Activated CD4-positive, alpha-beta T cell treated with anti-CD3 and anti-CD28 coated beads, Interleukin-2, amount 50 U/mL, for 1 hour (primary cell): ENCODE measurements at places on chromosomes 7 and 10.

- no peak for DNase-seq
These were observed 303.9 kb downstream of the REEP3 start for GRCh38 chr10:63825111-63825510.

GRCh38 chr10:126955396-126955795 is 50.2 kb downstream of the DOCK1 start:
- no peak for DNase-seq

GRCh38 chr7:47390914-47391313 is 191.0 kb downstream of the TNS3 start:
- no peak for DNase-seq

DNA sequence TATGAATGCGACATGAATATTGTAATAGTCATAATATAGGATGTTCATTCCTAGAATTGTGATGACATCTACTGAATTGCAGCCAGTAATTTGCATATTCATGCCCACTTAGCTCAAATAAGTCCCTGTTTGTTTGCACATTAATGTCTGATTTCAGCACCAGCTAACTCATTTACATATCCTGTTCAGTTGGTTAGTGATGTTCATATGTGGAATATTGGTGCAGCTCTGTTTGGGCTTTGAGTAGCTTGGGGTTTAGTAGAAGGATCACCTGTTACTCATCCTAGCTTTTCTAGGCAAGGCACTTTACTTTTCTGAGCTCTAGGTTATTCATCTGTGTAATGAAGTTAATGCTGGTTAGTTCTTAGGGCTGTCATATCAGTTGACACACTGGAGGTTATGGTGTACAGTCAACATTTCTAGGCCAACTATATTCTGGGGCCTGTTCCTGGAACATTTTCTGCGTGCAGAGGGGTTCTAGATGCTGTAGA is 238.4 kb downstream of the EXOC4 start:
- DNase-seq: no peak

- no peak for DNase-seq
These were observed 177.1 kb upstream of the SVIL start for GRCh38 chr10:29811751-29812427.

- no peak for DNase-seq
These were observed 21.5 kb downstream of the SFMBT2 start for GRCh38 chr10:7389346-7389745.

GRCh38 chr10:127196282-127197153 is at the start of gene INSYN2A:
TSS of gene INSYN2A (minus strand) at chr10:127196591. CDS start at chr10:127176395, 20,196 bp downstream.
- no peak for DNase-seq

DNA sequence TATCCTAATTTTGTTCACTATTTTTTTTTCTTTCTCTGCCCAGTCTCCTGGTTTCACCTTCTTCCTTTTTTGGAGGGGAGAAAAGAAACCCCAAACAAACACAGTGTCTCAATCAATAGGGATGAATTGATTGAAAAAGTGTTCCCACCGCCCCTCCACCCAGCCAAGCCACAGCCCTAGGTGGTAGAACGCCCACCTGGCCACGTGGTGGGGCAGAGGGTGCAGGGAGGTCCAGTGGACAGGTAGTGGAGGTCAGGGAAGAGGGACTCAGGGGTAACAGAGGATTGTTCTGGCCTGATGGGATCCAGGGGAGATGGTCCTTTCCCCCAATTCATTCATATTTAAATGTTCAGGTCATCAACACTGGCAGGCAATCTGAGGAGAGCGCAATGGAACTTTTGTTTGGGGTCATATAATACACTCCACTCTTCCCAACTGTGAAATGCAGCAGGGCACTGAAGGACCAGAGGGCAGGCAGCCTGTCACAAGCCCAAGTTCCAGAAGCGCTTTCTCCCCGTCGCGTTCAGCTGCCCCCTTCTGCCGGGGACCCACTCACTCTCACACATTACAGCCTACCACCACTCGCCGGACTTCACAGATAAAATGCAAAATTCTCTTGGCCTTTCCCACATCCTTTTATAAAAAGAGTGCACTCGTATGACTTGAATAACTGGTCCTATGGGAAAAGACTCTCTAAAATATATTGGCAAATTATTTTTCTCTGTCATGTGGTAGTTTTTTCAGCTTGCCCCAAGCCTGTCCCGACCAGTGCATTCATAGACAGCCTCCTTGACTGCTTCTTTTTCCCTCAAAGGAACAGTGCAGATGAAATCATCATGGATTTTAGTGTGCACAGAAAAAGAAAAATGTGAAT is 1.6 kb downstream of the INHBA start:
- DNase-seq: no peak

DNA sequence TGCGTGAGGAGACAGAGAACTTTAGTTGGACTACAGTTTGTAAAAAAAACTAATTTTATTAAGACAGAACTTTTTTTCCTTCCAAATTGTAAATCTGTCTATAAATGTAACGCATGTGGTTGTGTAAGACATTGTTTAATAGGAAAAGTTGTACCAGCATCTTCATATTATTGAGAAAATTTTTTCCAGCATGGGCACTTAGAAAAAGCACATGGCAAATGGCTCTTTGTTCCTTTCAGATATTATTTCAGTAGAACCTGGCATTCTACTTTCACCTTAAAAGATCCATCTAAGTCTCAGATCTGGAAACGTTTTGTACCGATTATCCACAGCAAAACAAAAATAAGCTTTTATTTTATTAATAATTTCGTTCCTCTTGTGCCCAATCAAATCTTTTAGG is 43.2 kb downstream of the ZRANB1 start:
- no peak for DNase-seq

DNA sequence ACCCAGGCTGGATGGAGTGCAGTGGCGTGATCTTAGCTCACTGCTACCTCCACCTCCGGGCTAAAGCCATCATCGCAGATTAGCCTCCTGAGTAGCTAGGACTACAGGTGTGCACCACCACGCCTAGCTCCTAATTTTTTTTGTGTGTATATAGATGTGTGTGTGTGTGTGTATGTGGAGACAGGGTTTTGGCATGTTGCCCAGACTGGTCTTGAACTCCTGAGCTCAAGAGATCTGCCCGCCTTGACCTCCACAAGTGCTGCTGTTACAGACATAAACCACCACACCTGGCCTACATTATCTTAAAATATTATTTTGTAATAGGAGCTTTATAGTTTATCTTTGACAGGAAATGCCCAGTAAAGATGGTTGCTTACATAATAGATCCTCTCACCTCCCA is 25.0 kb downstream of the FOXP2 start:
- DNase-seq: no peak

DNA sequence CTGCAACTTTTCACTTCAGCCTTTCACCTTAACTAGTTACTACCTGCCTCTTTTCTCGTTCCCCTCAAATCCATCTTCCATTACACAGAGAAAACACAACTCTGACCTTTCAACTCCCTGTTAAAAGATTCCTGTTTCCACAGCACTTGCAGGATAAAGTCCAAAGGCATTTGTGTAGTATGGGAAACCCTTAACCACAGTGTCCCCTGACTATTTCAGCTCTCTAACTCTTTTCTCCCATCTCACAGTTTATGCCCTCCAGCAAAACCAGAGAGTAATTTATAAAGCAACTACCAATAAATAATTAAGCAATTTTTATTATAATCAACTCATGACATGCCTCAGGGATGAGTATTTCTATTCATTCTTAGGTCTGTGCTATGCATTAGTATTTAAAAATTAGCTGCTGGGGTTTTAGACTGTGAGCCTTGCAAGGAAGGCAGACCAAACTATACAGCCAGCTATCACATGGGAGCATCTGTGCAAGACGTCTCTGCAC is 51.0 kb downstream of the COL1A2 start:
- no peak for DNase-seq

DNA sequence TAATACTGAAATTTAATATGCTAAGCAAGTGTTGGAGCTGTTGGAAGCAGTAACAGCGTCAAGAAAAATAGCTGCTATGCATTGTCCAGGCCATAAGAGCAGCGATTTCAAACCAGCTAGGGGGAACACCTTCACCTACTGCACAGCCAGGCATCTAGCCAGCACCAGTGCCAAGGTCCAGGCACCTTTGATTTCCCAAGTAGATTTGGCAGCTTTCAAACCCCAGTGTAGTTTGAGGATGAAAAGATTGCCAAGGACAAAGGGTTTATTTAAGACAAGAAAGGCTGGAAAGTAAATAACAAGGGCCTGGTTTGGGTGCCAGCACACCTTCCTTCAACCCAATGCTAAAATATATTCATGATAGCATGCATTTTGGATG is 65.4 kb upstream of the ZNF92 start:
- no peak for DNase-seq

DNA sequence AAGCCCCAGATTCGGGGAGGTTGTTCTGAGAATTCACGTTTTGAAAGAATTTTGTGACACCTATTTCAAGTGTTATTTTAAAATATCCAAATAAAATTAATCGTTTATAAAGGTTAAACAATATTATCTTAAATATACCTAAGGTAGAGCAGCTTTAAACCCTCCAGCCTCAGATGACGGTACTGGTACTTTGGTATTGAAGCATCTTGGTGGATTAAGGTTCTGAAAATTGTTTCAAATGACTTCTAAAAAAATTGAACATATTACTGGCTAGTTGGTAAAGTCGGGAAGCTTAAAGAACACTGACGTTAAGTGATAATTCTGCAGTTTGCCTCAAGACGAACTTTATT is 392 bp upstream of the HUS1 start:
- DNase-seq: no peak

GRCh38 chr10:61398366-61399129 is 54.6 kb downstream of the TMEM26 start:
- no peak for DNase-seq

- no peak for DNase-seq
These were observed 738.1 kb downstream of the KCNMA1 start for GRCh38 chr10:76899490-76899889.

DNA sequence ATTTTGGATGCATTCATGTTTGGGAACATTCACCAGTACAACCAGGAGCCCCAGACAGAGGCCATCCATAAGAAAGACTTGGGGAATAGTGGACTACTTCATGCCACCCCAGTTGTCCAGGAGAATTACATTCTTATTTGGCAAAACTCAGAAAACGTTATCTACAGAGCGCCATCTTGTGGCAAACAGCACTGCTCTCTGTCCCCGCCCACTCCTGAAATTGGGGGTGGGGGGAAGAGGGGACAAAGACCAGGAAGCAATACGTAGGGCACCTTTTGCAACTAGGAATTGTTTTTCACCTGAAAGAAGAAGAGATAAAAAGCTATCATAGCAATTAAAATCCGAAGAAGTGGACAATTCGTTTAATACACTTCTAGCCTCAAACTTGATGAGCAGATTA is 134.6 kb upstream of the MGMT start:
- DNase-seq: no peak

GRCh38 chr10:30630571-30630970 is 1.0 kb upstream of the LYZL2 start:
- DNase-seq: no peak

- no peak for DNase-seq
These were observed 337.5 kb upstream of the KCND2 start for GRCh38 chr7:119935418-119936025.

- no peak for DNase-seq
These were observed 21.9 kb upstream of the ECHDC3 start for GRCh38 chr10:11720260-11720741.

DNA sequence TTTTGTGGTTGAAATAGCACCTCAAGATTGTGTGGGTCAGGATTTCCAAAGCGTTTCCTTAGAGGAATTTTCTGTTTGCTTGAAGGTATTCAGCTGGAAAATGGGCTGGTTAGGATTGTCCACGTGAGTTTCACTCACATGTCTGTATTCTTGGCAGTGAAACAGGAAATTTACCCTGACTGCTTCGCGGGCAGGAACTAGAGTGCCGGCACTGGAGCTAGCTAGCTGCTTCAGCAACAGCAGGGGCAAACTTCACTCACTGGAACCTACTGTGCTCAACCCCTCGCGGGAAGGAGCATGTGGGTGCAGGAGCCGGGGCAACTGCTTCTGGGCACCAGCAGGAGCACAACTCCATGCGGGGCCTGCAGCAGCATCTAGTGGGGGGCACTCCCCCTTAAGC is 38.0 kb upstream of the RTKN2 start:
- DNase-seq: peak; percentile 2

DNA sequence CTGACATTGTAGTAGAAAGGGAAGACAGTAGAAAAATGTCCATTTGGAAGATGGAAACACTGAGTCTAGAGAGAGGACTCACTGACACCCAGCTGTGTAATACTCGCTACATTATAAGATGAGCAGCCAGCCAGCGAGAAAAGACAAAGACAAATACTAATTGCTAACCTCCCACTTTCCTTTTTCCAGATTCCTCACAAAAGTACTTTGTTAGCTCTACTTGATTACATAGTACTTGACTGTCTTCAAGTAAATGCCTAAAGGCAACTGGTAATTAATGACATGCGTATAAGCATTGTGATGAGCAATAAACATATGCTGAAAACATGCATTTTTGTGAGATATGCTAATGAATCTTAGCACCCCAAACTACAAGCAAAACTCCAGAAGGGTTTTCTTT is 363.1 kb downstream of the GPAM start:
- DNase-seq: no peak

GRCh38 chr7:12158334-12159060 is 52.6 kb upstream of the TMEM106B start:
- DNase-seq: no peak

GRCh38 chr7:43877968-43878864 is 8.9 kb upstream of the MRPS24 start:
- DNase-seq: no peak

GRCh38 chr10:71246591-71247413 is 34.4 kb downstream of the UNC5B start:
- no peak for DNase-seq
